ENCODE measurements at places on chromosomes 13 and 19. TPM values are rescaled to one million over a fixed set of nuclear protein-coding genes. Genes with fewer than 3 reads are reported as not detected.

CABP5 gene
- total RNA-seq = not detected

AP1M2 gene
- 196 TPM for total RNA-seq

OR7A5 gene
- not detected for total RNA-seq

SRRM5 gene
- 1.0 TPM for total RNA-seq

MUC16 gene
- 0.05 TPM for total RNA-seq

VAV1 gene
- not detected for total RNA-seq

CYSLTR2 gene
- not detected for total RNA-seq

INSR gene
- total RNA-seq = 22.6 TPM

CGB8 gene
- total RNA-seq = not detected

GPR4 gene
- total RNA-seq = not detected

CHST8 gene
- not detected for total RNA-seq

DNA sequence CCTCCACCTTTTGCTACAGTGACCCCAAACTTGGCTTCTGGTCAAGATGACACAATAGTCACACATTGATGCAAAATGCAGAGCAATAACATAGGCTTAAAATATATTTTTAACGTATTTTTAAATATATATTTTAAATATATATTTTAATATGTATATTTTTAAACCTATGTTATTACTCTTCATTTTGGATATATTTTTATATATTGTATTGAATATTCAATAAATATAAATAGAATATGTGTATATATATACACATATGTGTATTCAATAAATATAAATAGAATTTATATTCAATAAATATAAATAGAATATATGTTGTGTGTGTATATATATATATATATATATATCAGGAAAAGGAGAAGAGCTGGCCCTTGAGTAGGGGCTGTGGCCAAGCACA is 115.6 kb downstream of the POU4F1 start:
- no peak for DNase-seq
- no peaks in the 10 kb centered on the region for H3K4me1 ChIP-seq
- no peak overlapping the region for H3K4me3 ChIP-seq
- H3K27me3 ChIP-seq = no peaks in the 10 kb centered on the region
- H3K27ac ChIP-seq = no peak overlapping the region
- no peaks in the 10 kb centered on the region for H3K36me3 ChIP-seq

- H3K27me3 ChIP-seq = no peaks in the 10 kb centered on the region
- no peaks in the 10 kb centered on the region for H3K4me1 ChIP-seq
- no peak overlapping the region for H3K27ac ChIP-seq
- no peak overlapping the region for H3K4me3 ChIP-seq
- DNase-seq = no peak
- H3K36me3 ChIP-seq = no peaks in the 10 kb centered on the region
Observed at GRCh38 chr13:24230428-24231072, 70.0 kb downstream of the SPATA13 start.

GRCh38 chr19:15276620-15277215 is 44.5 kb upstream of the EPHX3 start:
- H3K36me3 ChIP-seq = peaks cover 3% of the 10 kb centered on the region
- H3K4me3 ChIP-seq = no peak overlapping the region
- peak overlapping the region; percentile 73 for H3K27ac ChIP-seq
- H3K4me1 ChIP-seq = peaks cover 24% of the 10 kb centered on the region
- H3K27me3 ChIP-seq = no peaks in the 10 kb centered on the region

DNA sequence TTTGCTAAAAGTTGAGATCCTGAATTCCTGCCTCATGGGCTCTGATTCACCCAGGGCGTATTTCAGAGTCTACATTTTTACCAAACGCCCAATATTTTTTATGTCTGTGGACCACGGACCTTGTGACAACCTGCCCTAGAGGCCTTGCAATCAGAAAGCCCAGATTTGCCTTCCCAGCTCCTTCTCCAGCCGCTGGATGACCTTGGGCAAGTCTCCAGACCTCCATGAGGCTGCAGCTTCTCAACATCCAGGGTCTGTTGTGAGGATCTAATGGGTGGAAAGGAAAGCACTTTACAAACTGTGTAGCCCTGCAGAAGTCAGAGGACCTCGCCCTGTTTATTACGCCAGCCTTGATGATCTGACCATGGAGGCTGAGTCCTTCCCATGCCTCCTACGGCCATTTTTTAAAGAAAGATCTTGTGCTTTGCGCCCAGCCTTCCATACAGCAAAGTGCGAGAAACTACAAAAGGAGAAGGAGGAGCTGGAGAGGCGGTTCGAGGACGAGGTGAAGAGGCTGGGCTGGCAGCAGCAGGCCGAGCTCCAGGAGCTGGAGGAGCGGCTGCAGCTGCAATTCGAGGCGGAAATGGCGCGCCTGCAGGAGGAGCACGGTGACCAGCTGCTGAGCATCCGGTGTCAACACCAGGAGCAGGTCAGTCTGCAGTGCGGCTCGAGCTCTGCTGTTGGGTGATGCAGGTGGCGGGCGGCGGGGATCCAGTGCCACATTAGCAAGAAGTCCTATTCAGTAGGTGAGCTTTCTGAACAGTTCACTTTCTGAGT is 115.6 kb downstream of the SLC7A1 start:
- no peaks in the 10 kb centered on the region for H3K27me3 ChIP-seq
- no peaks in the 10 kb centered on the region for H3K36me3 ChIP-seq
- H3K27ac ChIP-seq = no peak overlapping the region
- no peak for DNase-seq
- H3K4me3 ChIP-seq = no peak overlapping the region
- H3K4me1 ChIP-seq = peaks cover 5% of the 10 kb centered on the region

GRCh38 chr19:37779127-37780005 is at the start of gene ZNF573:
TSS of gene ZNF573 (minus strand) at chr19:37779586. CDS start at chr19:37773729, 5,857 bp downstream.
- H3K27ac ChIP-seq = peak within 1 kb of the TSS; percentile 97
- no peaks in the 10 kb centered on the region for H3K4me1 ChIP-seq
- peak within 1 kb of the TSS; percentile 86 for H3K4me3 ChIP-seq

DNA sequence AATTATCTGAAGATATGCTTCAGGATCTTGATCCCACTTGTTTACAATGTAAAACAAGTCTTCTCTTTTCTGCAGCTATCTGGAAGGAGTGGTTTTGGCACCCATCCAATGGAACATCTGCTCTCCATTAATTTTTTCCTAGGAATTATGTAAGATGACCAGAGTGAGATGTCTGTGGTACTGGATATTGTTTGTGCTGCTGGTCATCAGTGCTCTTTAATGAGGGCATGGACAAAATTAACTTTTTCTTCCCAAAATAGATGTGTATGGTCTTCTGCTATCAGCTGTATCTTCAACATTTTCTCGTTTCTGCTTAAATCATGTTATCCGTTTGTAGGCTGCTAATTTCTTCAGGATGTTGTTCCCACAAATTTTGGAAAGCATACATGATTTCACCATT is 415.4 kb upstream of the KLHL1 start:
- H3K4me3 ChIP-seq = no peak overlapping the region
- H3K27ac ChIP-seq = no peak overlapping the region
- no peak for DNase-seq
- H3K36me3 ChIP-seq = no peaks in the 10 kb centered on the region

DNA sequence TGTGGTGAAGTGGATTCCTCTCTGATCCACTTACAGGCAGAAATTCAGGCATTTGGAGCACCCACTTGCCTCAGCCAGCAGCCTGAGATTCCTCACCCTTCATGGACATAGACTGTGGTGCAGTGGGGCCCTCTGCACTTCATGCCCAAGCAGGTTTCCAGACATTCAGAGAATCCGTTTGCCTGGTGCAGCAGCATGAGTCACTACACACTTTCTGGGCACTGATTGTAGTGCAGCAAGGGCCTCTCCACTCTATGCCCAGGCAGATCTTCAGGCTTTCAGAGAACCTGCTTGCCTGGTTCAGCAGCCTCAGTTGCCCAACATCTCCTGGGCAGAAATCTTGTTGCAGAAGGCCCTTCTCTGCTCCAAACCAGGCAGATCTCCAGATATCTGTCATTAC is 920.9 kb downstream of the SLITRK5 start:
- no peak for DNase-seq
- H3K27ac ChIP-seq = no peak overlapping the region
- H3K36me3 ChIP-seq = no peaks in the 10 kb centered on the region
- no peaks in the 10 kb centered on the region for H3K4me1 ChIP-seq

- H3K4me3 ChIP-seq = peak overlapping the region; percentile 21
- no peak overlapping the region for H3K27ac ChIP-seq
- no peak for DNase-seq
- H3K27me3 ChIP-seq = no peaks in the 10 kb centered on the region
- H3K36me3 ChIP-seq = no peaks in the 10 kb centered on the region
Observed at GRCh38 chr19:2636897-2637683, 65.4 kb downstream of the GNG7 start.

DNA sequence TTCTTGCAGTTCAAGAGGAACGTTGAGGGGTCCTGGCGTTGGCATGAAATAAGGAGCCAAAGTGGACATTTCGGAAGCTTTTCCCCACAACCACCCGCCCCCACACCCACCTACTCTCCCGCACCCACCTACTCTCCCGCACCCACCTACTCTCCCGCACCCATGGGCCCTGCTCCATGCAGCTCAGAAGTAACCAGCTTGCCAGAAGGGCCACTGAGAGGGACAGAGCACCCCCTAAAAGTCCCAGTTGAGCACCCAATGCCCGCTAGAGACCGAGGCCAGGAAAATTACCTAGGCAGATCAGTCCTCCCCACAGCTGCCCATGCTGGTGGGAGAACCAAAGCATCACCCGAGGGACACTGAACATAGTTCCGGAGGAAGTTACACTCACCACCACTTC is 11.8 kb downstream of the VSTM2B start:
- H3K36me3 ChIP-seq = no peaks in the 10 kb centered on the region
- no peaks in the 10 kb centered on the region for H3K27me3 ChIP-seq
- H3K4me1 ChIP-seq = no peaks in the 10 kb centered on the region
- no peak overlapping the region for H3K27ac ChIP-seq
- no peak overlapping the region for H3K4me3 ChIP-seq

DNA sequence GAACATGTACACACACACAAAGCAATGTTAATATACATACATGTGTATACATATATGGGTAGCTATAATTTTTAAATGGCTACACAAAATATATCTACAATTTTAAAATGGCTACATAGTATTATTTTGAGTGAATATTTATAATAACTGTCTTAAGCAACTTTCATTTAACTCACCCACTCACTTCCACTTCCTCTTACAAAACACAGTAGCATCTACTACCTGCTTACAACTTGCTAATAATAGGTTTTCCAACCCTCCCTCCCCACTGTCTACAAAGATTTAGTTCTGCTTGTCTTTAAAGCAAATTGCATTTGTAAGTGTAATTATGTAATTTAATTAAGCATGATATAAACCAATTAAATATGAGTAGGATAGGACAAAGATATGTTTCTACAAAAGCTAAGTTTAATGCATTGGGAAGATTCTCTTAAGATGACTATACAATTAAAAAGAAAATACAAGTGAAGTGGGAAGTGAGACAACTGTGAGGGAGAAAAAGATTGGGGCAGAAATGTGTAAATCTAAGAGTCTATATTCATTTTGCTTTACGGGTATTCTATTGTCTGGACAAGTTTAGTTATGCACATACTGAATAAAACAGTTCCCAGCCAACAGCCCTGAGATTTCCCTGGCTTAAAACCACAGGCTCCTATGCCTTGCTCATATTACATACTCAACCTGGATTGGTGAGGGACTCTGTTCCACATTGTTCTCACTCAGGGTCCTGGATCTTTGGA is 583.1 kb downstream of the EFNB2 start:
- H3K4me3 ChIP-seq = no peak overlapping the region
- no peaks in the 10 kb centered on the region for H3K27me3 ChIP-seq
- no peak overlapping the region for H3K27ac ChIP-seq
- no peaks in the 10 kb centered on the region for H3K4me1 ChIP-seq
- no peaks in the 10 kb centered on the region for H3K36me3 ChIP-seq
- DNase-seq = no peak

DNA sequence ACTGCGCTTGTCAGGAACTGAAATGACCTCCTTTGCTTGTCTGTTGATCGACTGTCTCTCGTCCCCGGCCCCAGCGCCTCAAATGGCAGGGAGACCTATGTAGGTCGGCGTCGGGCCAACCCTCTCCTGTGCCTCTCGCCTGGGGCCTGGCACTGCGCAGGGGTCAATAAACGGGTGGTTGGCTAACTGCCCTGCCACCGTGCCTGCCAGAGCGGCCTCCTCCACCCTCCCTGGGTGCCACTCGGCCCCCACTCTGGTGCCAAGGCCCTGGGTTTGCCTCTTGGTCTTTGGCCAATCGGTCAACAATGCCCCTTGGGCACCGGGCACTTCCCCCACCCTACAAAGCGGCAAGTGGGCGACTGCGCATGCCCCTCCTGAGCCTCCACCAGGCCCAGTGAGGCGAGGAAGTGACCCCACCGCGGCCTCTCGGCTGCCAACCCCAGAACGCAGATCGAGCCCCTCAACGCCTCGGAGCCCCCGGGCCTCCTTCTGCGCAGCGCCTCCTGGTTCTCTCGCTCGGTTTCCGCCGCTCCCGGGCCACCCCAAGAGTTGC is 1.1 kb downstream of the KEAP1 start:
- DNase-seq = no peak
- no peaks in the 10 kb centered on the region for H3K27me3 ChIP-seq
- peaks cover 4% of the 10 kb centered on the region for H3K36me3 ChIP-seq
- H3K27ac ChIP-seq = peak overlapping the region; percentile 79

DNA sequence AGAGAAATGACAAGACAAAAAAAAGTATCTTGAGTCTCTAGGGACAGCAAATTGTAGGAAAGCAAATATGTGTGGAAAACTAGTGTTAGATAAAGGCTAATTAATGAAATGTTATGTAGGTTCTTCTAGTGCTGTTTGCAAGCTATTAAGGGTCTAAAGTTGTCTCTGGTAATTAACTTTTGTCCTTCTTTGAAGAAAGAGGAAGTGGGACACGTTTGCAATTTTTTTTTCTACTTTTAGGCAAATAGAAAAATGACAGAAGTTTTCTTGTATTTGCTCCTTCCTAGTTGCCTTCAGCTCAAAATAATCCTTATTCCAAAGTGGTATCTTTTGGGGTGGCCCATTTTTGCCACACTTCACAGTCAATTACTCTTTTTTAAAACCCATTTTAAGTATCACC is 1877.7 kb upstream of the PRR20A start:
- H3K4me3 ChIP-seq = no peak overlapping the region
- H3K27ac ChIP-seq = no peak overlapping the region
- no peak for DNase-seq
- no peaks in the 10 kb centered on the region for H3K36me3 ChIP-seq
- no peaks in the 10 kb centered on the region for H3K4me1 ChIP-seq

- no peak for DNase-seq
- no peaks in the 10 kb centered on the region for H3K27me3 ChIP-seq
- peaks cover 12% of the 10 kb centered on the region for H3K4me1 ChIP-seq
- H3K36me3 ChIP-seq = no peaks in the 10 kb centered on the region
Observed at GRCh38 chr19:10977742-10978092, 16.9 kb downstream of the SMARCA4 start.
